ENCODE measurements at places on chromosomes 16 and 17. TPM values are rescaled to one million over a fixed set of nuclear protein-coding genes. Genes with fewer than 3 reads are reported as not detected.

Gene PYDC1
- total RNA-seq: 2.8 TPM

- no peak for DNase-seq
Observed at GRCh38 chr16:27851586-27851985, 211.9 kb downstream of the GSG1L start.

GRCh38 chr16:12002447-12003006 lies 26.0 kb downstream of the SNX29 start:
- no peak for DNase-seq

GRCh38 chr16:85187002-85187401 lies 74.7 kb upstream of the CIBAR2 start:
- DNase-seq: no peak

DNA sequence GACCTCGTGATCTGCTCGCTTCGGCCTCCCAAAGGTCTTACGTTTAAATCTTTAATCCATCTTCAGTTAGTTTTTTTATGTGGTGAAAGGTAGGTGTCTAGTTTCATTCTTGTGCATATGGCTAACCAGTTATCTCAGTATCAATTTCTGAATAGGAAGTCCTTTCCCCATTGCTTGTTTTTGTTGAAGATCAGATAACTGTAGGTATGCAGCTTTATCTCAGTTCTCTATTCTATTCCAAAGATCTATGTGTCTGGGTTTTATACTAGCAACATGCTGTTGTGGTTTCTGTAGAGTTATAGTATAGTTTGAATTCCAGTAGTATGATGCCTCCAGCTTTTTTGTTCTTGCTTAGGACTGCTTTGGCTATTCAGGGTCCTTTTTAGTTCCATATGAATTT lies 65.2 kb downstream of the TNFRSF13B start:
- no peak for DNase-seq

Gene SLC43A2
- total RNA-seq: 8.1 TPM

DNA sequence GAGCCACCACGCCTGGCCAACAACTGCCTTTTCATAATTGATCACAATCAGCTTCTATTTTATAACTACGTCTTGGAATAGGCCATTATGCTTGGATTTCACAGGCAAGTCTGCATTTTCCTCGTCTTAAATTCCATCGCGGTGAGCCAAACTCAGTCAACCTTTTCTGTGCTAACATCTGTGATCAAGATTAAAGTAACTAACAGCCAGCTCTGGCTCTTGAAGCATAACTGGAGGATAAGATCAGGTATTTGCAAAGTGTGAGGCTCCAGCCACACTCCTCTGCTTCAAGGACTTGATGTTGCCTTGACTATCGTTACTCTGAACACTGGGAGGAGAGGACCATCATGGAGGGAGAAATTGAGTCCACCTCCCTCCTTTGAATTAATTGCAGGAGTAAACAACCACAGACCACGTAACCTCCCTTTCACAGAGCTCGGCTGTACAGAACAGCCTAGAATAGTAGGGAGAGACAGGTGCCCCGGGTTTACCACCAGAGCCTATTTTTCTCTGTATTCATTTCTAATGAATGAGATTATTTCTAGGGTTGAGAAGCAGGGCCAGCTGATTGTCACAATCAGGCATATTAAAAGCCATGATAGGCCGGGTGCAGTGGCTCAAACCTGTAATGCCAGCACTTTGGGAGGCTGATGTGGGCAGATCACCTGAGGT lies 143.0 kb downstream of the XYLT1 start:
- DNase-seq: no peak

Gene COPS3
- total RNA-seq: 58.9 TPM

DNA sequence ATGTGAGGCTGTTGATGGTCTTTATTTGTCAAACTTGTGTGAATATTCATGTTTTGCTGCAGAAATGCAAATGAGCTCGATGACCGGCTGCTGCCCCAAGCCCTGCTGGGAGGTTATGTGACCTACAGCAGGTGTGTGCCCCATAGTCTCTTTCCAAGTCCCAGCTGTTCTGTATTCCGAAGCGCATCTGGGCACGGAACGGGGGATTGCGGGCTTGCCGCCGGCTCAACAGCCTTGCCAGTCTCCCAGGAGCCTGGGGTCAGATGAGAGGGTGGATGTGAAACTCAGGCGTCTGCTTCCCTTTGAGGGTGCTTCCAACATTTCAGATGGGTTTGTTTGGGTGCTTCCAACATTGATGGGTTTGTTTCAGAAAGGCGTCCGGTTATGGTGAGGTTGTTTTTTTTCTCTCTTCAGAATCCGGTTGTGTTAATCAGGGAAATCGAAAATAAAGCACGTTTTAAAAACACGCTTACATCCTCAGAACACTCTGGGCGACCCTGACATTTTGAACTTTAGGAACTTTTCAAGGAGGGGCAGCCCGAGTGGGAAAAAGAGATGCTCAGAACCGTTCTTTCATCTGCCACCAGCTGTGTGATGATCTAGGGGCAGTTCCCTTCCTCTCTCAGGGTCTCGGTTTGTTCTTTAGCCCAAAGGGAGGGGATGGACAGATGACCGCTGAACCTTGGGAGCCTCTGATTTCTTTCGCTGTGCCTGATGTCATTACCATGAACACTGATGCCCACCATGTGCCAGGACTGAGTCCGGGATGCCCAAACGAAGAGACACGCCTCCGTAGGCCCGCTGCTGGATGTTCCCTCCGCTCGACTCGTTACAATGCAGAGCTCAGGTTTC lies 47.8 kb upstream of the AMZ2 start:
- no peak for DNase-seq

Gene LRRC59
- 44.6 TPM for total RNA-seq

DNA sequence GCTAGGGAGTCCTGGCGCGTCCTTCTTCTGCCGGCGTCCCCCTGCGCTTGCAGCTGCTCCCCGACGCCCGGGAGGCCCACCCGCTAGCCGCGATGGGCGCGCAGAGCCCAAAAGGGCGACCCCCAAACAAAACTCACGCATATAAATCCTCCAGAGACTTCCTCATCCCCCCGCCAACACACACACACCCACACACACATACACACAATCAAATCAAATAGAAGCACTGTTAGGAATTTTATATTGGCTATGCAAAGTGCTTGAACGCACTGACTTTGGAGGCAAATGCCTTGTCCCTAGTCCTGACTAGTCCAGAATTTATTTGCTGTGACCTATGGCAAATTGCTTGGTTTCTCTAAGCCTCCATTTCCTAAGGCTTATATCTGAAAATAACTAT lies 23.8 kb upstream of the CRYM start:
- DNase-seq: no peak

Data from skin of body (tissue), 3 donors.